ENCODE measurements at places on chromosomes 3 and 15.

GRCh38 chr3:23999012-23999641 is 54.0 kb downstream of the NR1D2 start:
- DNase-seq, result peak; percentile 52

DNA sequence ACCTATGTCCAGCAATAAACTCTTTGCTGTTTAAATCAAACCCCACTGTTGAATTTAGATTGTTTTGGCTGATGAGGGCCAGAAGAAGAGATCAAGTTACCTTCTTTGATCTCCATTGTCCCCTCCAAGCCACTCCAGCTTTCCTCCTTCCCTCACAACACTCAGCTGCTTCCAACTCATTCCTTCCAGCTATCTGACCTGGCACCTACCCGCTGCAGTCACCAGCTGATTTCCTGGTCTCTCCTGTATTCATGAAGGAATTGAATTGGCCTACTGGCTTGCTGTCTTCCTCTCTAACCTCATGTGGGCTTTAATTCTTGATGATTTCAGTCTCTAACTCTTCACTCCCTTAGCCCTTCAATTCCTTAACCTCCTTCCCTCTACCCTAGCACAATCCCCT is 40.8 kb upstream of the ABHD17C start:
- DNase-seq, result no peak

DNA sequence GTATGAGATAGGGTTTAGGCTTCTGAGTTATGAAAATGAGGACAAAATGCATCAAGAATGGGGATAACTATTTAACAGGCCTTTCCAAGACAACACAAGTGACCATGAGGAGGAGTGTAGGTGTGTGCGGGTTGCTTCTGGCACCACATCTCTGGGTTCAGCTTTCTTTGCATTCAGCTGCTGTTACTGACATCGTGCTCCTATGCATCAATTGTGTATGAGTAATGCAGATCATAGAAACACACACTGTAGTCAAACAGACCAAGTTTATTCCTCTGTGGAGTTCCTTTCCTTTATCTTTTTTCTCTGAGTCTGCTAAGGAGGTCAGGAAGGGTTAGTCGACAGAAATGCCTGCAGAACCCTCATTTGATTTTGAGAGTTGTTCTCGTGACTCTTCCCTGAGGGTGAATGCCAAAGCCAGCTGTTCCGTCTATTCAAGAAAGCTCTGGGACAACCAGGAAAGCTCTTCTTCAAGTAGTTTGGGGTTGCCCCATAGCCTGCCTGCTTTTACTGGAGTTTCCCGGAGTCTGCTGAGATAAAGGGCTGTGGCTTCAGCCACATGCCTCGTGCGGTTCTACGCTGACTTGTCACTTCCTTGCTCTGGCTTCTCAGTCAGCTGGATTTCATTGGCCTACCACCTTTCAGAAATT is 136.7 kb upstream of the TLE3 start:
- no peak for DNase-seq

GRCh38 chr3:107833722-107834416 is 257.0 kb downstream of the CD47 start:
- DNase-seq, result no peak

GRCh38 chr3:8778475-8778874 is 9.1 kb upstream of the OXTR start:
- no peak for DNase-seq

DNA sequence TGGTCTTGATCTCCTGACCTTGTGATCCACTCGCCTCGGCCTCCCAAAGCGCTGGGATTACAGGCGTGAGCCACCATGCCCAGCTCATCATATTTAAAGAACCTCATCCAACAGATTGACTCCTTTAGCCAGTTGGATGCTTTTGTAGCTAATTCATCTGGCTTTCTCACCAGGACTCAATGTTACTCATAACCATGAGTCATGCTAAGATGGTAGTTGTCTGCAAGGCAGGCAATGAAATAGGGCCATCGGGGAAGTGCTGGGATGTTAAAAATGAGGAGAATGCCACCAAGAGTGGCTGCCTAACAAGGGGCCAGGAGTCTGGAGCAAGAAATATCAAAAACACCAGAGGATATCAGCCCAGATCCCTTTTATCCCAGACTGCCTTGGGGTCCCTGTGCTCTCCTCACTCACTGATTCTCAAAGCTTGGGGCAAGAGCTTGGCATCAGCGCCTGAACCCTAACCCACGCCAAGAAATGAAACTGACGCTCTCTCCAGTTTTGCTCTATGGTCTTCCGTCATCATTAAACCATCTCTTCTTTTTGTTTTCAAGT is 7.4 kb upstream of the PCOLCE2 start:
- no peak for DNase-seq

- DNase-seq, result no peak
These were observed 394.1 kb upstream of the TBL1XR1 start for GRCh38 chr3:177591379-177591778.

GRCh38 chr3:161552984-161553560 is 56.5 kb downstream of the OTOL1 start:
- no peak for DNase-seq

DNA sequence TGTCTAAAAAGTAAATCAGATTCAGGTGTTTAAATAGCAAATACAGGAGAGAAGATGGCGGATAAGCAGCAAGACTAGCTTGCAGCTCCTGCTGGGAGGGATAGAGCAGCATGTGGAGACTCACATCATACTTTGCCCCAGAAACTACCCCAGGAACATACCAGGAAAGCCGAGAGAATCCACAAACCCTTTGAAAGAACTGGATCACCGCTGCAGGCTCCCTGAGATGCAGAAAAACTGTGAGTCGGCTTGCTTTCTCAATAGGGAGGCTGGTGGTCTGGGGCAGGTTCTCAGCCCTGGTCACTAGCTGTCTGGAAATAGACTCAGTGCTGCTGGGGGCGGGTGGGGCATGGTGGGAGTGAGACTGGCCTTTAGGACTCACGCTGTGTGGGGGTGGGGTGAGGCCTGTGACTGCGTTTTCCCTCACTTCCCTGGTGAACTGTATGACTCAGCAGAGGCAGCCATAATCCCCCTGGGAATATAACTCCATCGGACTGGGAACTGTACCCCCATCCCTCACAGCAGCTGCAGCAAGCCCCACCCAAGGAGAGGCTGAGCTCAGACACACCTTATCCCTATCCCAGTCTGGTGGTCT is 142.8 kb downstream of the CNTN6 start:
- no peak for DNase-seq

- no peak for DNase-seq
These were observed 86.2 kb upstream of the CMSS1 start for GRCh38 chr3:99731499-99731898.

DNA sequence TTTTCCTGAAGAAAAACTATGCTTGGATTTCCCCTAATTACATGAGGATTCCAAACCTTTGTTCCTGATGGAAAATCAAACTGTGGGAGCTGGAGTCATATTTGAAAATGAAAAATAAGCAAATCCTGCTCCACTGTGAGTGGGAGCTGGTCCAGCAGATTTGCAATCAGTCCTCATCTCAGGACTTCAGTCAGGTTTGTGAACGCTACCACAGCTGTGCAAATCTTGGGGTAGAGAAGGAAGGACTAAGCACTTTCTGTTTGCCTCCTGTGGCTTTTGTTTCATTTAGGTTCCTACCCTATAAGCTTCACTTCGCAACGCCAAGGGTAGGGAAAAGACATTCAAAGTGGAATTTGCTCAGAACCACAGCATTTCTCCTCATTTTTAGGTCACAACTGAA is 238.2 kb downstream of the TUSC7 start:
- DNase-seq, result no peak

DNA sequence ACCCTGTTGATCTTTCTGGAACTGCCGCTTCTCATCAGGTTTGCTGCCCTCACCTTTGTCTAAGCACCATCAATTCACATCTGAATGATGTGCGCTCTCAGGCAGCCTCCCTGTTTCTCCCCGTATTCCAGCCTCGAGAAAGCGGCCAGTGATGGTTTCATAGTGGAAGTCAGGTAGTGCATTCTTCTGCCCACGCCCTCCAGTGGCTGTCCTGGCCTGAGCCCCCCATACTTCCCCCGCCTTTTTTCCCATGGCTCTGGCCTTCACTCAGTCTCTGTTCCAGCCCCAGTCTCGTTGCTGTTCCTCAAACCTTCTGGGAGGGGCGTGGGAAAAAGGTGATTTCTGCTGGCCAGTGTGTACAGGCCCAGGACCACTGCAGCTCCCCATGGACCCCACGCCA is 101.3 kb downstream of the ASB7 start:
- no peak for DNase-seq

GRCh38 chr15:51240066-51240465 is 98.3 kb downstream of the CYP19A1 start:
- no peak for DNase-seq

DNA sequence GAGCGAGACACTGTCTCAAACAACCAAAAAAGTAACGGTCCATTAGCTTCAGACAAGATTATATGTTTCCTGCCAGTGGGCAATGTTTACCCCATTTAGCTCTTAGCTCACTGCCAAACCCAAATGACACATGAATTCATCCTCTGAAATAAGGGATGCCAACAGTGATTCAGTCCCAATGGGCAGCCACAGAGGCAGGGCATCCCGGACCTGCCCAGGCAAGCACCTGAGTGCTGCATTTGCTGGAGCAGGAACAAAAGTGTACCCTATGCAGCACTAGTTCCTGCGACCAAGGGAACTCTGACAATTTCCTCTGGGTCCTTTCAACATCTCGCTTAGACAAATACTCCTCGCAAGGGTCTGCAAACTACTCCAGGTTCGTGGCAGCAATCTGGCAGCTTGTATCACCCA is 8.0 kb downstream of the IP6K2 start:
- DNase-seq, result no peak

DNA sequence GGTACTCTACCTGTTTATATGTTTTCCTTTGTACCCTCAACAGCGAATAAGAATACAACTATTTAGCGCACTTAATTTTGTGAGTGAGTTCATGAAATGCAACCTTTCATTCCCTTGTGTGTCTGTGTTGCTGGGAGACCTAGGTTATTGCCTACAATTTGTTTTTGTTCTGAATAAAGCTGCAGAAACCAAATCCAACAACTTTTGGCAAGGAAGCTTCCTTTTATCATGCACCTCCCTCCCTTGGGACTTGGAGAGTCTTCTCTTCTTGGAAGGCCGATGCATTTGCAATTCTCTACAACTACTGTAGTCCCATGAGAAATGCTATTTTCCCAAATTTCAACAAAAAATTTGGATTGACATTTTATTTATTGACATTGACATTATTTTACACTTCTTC is 1002.4 kb upstream of the CADM2 start:
- no peak for DNase-seq

- no peak for DNase-seq
These were observed 40.2 kb upstream of the ADAMTSL3 start for GRCh38 chr15:83613714-83614113.

DNA sequence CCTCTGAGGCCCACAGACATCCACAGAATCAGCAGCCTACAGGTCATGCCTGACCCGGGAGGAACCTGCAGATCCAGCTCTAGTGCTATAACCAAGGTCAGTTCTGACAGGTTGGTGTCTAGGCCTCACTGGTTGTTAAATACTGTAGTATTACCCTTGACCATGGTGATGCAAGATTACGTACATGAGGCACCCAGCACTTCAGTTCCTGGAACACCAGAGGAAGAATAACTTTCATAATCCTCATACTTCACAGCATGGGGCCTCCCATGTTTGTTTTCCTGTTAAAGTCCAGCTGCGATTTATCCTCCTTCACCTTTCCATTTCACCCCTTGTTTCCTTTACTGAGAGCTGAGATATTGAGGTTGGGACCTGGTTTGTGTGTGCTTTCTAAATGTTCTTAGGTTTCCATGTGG is 34.4 kb upstream of the GLCE start:
- no peak for DNase-seq

DNA sequence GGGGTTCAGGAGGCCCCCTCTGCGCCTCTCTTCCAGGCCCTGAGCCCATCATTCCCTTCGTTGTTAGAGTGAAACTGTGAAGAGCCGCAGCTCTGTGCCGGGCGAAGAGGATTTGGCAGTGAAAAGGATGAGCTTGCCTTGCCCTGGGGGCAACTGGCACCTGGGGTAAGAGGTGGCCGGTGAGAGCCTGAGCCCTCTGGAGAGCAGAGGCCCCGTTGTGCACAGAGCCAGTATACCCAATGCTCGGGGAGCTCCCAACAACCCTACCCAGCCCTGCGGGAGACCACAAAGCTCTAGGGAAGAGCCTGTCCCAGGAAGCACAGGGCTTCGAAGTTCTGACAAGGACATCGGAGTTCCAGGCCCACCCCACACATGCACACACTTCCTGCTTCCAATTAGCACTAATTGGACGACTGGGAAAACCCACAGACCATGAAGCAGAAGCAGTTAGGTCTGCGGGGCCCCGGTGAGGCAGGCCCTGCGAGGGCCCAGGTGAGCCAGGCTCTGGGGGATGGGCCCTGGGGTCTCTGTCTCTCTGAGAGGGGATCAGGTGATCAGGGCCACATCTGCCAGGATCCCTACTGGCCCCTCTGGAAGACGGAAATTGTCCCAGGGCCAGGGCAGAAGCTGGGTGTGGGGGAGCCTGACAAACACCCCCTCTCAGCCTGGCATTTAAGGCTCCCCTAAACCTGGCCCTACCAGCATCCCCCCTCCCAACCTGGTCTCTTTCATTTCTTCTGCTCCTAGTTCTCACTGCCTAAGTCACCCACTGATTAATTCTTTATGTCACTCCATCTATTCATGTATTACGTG is 27.9 kb upstream of the SFMBT1 start:
- DNase-seq, result no peak

- no peak for DNase-seq
These were observed 223.8 kb upstream of the LYSMD4 start for GRCh38 chr15:99956820-99957641.
